ENCODE measurements at places on chromosomes 2 and 18. TPM values are rescaled to one million over a fixed set of nuclear protein-coding genes. Genes with fewer than 3 reads are reported as not detected.

- no peak for DNase-seq
These were observed 309.1 kb upstream of the COL3A1 start for GRCh38 chr2:188664951-188665595.

DNA sequence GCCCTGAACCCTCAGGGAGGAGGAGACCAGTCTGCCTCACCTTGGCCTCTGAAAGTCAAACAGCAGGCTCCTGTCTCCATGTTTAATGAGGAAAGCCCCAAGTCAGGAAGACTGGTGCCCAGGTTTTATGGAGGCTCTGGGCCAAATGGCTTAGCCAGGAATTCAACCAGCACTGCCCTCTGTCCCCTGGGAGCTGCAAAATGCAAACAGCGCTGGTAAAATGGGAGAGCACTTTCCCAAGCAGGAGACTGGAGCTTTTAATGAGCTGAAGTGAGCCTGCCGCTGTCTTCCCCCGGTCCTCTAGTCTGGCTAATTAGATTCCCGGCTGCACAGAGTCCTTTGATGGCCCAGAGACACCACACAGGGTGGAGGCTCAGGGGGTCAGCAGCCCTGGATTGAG, 276.0 kb upstream of the TRIB2 start:
- no peak for DNase-seq

DNA sequence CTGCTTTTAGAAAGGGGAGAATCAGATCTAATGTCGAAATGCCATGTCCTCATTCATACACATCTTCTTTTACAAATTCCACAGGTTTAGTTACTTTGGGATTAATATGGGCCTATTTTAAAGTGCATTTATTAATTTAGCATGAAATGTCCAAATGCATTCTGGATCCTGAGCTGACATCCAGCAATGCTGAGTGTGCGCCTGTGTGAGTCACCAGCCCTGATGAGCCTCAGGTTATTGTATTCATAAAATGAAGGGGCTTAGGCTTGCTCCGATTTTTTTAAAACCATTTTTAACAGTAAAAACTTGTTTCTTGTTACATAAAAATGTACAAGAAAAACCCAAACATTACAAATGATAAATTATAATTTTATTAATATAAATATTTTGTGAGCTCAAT, 94.1 kb downstream of the SH3YL1 start:
- no peak for DNase-seq

DNA sequence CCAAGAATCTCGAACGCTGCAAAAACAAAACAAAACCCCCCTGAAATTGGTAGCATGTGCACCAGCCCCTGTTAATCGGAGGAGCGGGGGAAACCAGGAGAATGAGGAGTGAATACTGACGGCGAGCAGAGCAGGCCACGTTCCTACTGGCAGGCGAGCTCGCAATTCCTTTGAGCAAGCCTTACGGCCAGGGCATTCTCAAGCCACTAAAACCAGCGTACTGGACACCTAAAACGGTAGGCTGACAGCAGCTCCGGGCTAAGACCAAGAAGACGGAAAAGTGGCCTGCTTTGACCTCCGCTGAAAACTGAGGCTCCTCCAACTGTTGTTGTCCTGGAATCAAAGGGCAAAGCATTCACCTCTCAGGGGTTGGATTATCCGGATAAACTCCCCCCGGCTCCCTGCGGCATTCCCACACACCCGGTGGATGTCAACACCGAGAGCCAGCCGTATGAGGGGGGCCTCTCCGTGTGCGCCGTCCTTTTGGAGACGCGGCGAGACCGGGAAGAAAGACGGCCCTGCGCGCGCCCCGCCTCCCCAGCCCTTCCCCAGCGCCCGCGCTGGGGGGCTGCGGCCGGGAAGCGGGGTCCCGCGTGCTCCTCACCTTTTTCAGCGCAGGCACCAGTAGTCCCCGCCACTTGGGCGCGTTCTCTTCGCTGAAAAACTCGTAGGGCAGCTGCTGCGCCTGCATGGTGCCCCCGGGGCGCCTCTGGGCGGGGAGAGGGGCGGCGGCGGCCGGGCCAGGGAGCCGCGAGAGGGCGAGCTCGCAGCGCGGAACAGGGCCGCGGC, 925 bp downstream of the SOS1 start:
- no peak for DNase-seq

The ADD2 gene
- 0.76 TPM for total RNA-seq

Measured in esophagus squamous epithelium (tissue), 5 donors.